ENCODE measurements at places on chromosomes 6 and 20.

GRCh38 chr6:99741092-99741491 is 134.5 kb downstream of the PRDM13 start:
- no peak for DNase-seq

DNA sequence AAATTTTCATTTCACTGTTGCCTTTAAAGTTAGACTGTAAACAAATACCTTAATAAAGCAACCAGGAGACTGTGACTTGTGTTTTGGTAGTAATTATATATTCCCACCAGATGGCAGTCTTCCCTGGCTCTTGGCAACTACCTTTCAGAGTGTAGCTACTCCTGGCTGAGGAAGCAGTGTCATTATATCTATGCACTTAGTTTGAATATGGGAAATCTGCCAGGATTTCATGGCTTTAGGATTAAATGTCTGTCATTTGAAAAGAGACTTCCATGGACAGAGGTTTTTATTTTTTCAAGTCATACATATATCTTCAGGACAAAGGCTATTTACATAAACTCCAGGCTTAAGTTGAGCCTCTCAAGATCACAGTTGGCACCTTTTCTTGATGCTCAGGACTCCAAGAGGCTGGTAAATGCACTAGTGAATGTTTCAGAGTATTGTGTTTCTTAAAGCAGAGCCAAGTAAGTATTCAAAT is 160.1 kb downstream of the C6orf58 start:
- peak; percentile 79 for DNase-seq

- DNase-seq, result no peak
Observed at GRCh38 chr6:65123521-65123920, 583.5 kb downstream of the EYS start.

DNA sequence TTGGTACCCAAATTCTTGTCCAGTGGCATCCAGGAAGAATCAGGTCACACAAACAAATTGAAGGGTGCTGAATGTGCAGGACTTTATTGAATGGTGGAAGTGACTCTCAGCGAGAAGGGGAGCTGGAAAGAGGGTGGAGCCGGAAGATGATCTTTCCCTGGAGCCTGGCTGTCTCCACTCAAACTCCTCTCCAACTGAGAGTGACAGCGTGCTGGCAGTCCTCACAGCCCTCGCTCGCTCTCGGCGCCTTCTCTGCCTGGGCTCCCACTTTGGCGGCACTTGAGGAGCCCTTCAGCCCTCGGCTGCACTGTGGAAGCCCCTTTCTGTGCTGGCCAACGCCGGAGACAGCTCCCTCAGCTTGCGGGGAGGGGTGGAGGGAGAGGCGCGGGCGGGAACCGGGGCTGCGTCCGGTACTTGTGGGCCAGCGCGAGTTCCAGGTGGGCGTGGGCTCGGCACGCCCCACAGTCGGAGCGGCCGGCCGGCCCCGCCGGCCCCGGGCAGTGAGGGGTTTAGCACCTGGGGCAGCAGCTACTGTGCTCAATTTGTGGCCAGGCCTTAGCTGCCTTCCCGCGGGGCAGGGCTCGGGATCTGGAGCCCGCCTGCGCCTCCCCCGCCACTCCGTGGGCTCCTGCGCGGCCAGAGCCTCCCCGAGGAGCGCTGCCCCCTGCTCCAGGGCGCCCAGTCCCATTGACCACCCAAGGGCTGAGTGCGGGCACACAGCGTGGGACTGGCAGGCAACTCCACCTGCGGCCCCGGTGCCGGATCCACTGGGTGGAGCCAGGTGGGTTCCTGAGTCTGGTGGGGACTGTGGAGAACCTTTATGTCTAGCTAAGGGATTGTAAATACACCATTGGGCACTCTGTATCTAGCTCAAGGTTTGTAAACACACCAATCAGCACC is 26.7 kb upstream of the MBOAT1 start:
- no peak for DNase-seq

DNA sequence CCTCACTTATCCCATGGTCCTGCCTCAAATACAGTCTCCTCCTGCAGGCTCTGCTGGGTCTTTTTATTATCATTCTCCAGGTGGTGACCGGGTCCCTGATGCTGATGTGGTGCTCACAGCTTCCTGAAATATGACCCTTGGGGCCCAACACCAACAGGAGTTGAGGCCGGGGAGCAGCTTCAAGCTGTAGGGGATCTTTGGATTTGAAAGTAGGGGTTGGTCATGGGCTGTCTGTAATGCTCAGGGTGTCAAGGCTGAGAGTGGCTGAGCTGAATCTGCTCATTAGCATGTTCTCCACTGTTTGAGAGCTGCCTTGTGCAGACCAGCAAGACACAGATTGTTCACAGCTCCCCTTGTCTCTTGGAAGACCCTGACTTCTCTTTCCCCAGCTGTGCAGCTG is 35.5 kb downstream of the HLA-F start:
- no peak for DNase-seq

DNA sequence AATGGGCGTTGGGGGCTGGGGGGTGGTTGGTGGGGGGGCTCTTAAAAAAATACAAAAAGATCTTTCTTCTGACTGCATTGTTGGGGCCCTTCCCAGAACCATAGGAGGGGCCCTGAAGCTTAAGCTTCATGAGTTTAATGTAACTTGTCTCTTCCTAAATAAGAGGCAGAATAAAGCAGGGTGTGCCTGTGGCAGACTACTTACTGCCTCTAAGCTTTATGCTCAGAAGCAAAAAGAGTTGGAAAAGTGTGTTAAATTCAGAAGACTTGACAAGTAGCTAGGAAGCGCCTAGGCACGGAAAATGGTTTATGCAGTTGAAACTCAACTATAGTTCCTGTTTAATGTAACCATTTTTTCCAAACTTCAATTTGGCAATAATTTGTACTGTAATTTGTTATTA is 44.5 kb downstream of the TIAM2 start:
- DNase-seq, result no peak

- no peak for DNase-seq
Observed at GRCh38 chr6:16301511-16301910, 63.1 kb downstream of the GMPR start.

- DNase-seq, result no peak
Observed at GRCh38 chr6:168926306-168926705, 327.3 kb downstream of the THBS2 start.

DNA sequence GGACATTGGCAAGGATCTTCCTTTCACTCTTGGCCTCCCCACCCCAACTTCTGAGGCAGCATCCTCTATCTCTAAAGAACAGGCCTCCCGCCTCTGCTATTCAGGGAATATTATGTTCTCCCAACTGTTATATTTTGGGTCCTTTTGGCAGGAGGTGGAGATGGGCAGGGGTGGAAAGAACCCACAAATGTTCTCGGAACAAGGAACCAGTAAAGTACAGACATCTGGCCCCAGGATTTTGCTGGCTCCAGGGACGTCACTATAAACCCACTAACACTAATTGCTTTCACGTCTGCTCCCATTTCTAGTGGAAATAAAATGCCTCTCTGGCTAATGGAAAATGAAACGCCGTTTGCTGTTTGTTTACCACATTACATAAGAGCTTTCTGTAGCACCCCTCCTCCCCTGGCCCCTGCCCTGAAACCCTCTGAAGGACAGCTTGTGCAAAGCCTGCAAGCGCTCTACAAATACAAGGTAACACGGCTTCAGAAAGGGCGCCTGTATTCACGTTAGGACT is 77.7 kb upstream of the TBC1D7 start:
- DNase-seq, result no peak

DNA sequence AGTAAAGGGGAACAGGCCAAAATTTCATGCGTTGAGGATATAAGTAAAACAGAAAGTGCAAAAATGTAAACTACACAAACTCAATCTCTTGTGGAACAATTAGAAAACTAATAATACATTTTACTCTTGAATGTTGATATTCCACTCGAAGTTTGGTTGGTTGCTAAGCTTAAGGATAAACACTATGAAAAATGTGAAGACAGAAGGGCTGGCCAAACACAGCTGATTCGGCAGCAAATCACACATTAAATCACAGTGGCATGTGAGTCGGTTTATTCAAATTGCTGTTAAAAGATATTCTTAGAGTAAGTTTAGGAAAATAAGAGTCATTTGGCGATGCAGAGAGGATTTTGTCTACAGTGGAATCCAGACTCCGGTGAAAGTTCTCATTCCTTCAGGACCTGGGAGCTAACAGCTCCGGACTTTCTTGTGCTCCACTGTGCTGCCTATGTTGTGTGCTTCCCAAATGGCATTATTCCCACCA is 1.4 kb upstream of the EPM2A start:
- peak; percentile 66 for DNase-seq
